ENCODE measurements at places on chromosomes 13 and 19.

GRCh38 chr13:24605923-24606372, 74.3 kb upstream of the ATP12A start:
- DNase-seq: no peak

DNA sequence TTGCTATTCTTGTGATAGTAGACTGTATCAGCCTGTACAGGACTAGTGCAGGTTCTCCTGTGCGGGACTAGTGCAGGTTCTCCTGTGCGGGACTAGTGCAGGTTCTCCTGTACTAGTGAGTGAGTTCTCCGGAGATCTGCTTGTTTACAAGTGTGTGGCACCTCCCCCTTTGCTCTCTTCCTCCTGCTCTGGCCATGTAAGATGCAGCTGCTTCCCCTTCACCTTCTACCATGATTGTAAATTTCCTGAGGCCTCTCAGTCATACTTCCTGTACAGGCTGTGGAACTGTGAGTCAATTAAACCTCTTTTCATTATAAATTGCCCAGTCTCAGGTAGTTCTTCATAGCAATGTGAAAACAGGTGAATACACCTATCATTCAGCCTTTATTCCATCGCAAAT, 289.6 kb downstream of the TEX29 start:
- DNase-seq: no peak

DNA sequence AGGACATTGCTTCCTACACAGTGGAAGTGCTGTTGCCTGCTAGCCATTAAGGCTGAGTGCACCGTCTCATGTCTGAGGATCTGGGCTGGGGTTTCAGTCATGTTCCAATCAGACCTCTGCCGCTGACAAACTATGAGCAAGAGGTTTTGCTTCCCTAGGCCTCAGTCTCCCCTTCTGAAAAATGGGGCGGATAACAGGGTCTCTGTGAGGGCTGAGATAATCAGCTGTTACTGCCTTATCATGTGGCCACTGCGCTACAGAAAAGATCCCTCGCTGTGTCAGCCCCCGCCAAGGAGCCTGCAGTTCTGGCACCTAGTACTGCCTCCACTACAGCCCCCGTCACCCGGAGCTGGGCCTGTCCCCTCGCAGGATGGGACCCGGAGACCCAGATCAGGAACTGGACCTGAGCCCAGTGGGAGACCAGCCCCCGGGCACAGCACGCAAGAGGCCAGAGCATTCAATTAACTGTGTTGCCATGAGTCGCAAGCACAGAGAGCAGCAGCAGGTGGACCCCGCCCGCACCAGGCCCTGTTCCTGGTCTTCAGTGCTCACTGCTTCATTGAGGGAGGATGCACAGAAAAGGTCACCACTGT, 3.0 kb upstream of the PNKP start:
- DNase-seq: no peak

GRCh38 chr19:42129399-42130253, 2.6 kb downstream of the POU2F2 start:
- DNase-seq: no peak

- no peak for DNase-seq
Measured at GRCh38 chr13:110575322-110576069, 14.0 kb upstream of the RAB20 start.

- DNase-seq: no peak
Measured at GRCh38 chr13:50388481-50388880, 373.2 kb downstream of the KCNRG start.
